ENCODE measurements at places on chromosomes 5 and 9. TPM values are rescaled to one million over a fixed set of nuclear protein-coding genes. Genes with fewer than 3 reads are reported as not detected.

DNA sequence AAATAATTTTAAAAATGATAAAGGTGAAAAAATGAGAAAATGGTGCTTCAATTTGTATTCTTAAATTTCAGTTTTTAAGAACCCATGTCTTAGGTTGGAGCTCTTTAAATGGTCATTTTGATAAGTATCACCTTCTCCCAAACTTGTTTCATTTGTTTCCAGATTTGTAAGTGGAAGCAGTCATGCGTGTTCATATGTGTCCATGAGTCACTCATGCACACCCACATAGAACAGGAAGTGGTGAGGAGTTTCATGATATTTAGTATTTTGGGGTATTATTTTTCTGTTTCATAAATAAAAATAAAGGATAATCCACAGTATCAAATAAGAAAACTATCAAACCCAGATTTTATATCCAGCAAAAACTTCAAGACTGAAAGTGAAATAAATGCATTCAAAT lies 570.4 kb upstream of the ST8SIA4 start:
- DNase-seq, result no peak

DNA sequence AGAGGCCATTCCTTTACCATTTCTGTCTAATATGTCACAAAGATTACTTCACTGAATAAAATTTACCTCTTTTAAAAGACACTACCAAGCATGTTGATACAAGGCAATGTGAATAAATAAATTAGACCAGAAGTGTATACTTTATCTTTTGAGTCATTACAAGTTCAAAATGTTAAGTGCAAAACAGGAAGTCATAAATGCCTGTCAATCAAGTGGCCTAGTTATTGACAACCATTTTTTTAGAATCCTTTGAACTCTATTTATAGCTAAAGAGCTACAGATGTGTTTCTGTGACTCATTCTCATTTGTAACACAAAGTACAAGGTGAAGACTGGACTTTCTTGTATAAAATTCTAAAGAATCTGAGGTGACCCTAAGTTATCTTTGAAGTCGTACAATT lies 602.7 kb upstream of the SEMA6A start:
- DNase-seq, result no peak

- no peak for DNase-seq
These were observed 24.3 kb upstream of the PRRC1 start for GRCh38 chr5:127492854-127493738.

DNA sequence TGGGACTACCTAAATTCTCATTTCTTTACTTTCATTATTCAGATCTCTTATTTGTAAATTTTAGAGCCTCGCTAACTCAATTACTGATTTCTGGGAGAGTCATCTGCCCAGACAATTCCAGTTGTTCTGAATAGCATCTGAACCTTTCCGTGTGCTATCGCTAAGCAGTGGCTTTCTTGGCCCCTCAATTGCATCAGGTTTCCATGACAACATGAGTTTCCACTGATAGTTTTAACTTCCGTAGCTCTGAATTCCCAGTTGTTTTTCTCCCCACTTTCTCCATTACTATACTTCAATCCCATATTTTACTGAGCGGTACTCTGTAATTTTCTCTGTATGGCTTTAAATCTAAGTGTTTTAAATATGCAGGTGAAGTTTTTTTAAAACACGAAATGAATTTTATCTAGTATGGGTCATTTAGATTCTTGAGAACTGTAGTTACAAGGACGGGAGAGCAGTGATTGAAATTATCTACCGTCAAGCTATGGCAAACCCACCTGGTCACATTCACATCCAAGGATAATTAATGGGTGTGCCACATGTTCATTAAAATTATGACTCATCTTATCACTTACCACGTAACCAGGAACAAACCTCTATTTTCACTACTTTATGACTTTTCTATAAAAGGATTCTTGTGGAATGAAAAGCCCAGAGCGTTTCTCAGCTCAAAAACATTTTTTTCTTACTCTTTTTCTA lies 223.5 kb upstream of the PCSK5 start:
- DNase-seq, result no peak

DNA sequence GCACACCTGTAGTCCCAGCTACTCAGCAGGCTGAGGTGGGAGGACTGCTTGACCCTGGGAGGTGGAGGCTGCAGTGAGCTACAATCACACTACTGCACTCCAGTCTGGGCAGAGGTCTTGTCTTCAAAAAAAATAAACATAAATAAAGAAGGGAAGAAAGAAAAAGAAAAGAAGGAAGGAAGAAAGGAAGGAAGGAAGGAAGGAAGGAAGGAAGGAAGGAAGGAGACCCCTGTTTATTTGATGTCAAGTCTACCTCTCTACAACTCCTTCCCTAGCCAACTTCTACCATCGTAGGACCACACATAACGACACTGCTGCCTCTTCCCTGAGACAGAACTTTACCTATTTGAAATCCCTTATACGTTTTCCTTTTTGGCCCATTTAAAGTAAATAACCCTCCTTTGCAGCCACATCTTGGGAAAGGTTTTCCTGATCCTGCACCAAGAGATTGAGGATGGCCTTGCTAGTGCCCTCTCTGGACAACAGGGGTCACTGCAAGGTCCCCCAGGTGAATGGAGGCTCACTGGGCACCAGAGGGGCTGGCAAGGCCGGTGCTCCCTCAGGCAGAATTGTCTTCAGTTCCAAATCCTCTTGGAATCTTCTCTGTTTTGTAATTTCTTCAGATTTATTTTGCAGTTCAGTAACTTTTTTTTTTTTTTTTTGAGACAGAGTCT lies 10.5 kb downstream of the RPS14 start:
- DNase-seq, result peak; percentile 30

DNA sequence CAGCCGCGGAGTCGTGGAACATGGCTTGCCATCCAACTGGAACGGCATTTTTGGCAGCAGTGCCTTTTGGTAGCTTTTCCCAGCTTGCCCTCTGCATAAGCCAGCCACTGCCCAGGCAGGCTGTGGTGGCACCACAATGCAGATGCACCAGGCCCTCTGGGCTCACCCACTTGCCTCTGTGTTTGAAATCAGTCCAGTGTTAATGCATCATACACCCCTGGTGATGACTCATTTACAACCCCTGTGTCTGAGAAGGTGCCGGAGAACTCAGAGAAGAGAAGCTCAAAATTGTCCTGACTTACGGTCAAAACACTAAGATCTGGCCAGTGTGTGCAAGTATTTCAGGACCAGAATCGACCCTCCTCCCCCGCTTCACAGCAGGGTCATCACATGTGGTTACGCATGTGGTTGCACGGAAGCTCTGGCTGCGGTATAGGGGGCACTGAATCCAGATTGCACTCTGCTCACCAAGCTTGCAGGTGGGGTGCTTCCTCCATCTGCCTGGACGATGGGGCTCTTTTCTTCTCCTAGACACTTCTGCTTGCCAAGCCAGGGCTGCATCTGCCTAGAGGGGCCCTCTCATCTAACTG lies 66.5 kb upstream of the SMIM15 start:
- DNase-seq, result no peak

GRCh38 chr5:53006911-53007890 lies 18.0 kb downstream of the ITGA2 start:
- no peak for DNase-seq

Gene CARD9
- total RNA-seq, result 1.4 TPM

DNA sequence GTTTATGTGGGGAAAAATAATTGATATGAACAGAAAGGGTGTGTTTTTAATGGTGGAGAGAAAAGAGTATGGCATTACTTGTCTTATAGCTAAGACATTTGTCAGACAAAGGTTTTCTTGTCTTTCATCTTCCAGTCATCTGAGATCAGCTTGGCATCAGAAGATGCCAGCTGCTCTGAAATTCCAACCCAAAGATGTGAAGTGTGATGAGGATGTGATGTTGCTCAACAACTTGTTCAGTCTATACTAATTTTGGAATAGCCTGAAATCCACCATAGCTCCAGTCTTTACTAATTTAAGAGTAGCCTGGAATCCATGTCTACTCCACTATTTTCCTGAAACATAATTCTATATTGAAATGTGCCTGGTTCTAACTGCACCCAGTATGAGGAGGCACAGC lies 182.3 kb downstream of the CFAP90 start:
- DNase-seq, result no peak

Gene OTULINL
- total RNA-seq, result 12.3 TPM

DNA sequence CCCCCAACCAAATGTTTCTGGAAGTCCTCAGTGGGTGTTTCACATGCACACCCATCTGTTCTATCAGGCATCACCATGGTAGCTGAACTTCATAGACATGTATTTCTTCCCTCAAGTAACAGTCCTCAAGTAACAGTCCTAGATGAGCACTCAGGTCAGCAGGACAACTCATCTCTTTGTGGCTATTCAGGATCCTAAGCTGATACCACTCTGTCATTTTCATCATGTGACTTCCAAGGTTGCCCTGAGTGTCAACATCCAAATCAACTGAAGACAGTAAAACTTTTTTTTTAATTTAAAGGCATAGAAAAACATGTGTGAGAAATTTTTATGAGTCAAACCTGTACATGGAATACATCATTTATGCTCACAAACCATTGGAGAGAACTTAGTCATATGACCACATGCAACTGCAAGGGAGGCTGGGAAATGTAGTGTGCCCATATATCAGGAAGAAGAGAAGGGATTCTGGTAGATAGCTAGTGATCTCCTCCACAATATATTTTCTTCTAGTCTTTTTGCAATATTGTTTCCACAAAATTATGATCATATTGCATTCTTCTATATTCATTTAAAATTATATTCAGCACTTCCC lies 64.2 kb upstream of the FST start:
- DNase-seq, result no peak

DNA sequence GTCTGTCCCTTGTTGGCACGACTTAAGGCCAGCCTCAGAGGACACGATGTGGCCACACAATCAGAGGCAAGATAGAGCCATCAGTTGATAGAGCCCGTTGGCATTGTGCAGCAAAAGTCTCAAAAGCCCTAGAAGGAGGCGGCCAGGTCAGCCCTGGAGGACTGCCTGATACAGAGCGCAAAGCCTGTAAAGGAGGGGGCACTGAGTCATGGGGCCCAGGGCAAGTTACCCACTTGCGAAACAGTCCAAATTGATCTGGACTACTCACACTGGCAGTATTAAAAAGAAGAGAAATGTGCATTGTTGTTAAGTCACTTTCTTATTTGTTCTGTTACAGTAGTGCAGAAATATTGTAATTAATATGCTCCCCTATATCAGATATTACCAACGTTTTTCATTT lies 51.5 kb downstream of the KLF9 start:
- DNase-seq, result no peak

Measured in activated CD4-positive, alpha-beta memory T cell treated with anti-CD3 and anti-CD28 coated beads for 36 hours (primary cell).